ENCODE measurements at places on chromosomes 3 and 15.

GRCh38 chr3:2802429-2802828 is 307.7 kb downstream of the IL5RA start:
- DNase-seq = no peak

- no peak for DNase-seq
Observed at GRCh38 chr15:68414591-68414990, 17.4 kb downstream of the ITGA11 start.

DNA sequence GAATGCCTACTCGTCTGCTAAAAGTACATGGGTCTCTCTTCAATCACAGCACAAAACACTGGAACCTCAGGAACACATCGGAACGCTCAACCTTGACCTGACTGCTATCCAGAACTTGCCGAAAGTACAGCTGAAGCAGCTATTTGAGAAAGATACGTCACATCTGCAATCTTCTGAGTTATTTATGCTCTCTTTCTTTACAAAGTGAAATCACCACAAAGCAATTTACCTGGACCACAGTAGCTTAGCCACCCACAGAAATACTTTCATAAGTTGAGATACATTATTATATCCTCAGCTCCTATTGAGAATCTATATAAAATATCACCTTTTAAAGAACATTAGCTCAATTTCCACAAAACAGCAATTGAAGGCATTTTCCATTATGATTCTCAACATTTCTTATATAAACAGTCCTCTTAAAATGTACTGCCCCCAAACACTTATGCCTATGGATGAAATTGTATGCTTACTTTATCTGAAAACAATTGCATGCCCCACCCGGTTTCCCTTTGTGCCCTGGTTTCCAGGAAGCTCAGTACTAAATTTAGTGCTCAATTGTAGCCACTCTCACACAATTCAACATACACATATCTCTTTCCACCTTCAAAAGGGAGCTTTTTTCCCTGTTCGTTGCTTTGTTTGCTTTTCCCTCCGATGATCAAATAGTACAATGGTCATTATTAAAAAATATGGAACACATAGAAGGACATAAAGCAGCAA is 31.8 kb downstream of the HEG1 start:
- DNase-seq = no peak

- no peak for DNase-seq
Observed at GRCh38 chr3:141377377-141377776, 9.1 kb downstream of the ZBTB38 start.

DNA sequence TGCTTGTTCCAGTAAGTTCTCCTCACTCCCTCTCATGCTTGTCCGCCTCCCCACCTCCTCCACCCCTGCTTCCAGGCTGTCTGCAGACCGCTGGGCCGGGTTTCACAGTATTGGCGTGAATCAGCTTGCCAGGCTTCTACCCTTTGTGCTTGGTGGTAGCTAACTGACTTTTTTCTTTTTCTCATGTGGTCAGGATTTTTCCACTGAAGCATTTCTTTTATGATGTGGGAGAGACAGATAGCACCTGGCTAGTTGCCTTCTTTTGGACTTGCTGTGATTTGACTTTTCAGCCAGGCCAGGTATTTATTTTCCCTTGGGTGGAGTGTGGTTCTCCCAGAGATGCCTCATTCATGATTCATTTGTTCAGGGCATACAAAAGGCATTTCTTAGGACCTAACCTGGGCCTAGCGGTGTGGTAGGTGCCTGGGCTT is 60.6 kb downstream of the ST6GAL1 start:
- DNase-seq = peak; percentile 78

DNA sequence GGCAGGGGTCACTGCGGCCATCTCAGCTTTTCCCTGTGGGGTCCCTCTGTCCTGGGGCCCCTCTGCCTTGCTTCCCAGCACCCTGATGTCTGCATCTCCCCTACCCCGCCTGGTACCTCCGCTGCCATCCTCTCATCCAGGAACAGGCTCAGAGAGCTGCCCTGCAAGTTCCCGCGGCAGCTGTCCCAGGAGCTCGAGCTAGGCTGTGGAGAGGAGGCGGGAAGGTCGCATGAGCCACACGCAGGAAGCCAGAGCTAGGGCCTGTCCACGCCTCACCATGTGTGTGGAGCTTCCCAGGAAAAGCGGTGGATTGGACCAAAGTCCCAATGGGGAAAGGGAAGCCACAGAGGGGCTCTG is 12.5 kb downstream of the PLA2G4B start:
- no peak for DNase-seq

GRCh38 chr3:72143322-72143721 is 358.4 kb upstream of the PROK2 start:
- DNase-seq = no peak

DNA sequence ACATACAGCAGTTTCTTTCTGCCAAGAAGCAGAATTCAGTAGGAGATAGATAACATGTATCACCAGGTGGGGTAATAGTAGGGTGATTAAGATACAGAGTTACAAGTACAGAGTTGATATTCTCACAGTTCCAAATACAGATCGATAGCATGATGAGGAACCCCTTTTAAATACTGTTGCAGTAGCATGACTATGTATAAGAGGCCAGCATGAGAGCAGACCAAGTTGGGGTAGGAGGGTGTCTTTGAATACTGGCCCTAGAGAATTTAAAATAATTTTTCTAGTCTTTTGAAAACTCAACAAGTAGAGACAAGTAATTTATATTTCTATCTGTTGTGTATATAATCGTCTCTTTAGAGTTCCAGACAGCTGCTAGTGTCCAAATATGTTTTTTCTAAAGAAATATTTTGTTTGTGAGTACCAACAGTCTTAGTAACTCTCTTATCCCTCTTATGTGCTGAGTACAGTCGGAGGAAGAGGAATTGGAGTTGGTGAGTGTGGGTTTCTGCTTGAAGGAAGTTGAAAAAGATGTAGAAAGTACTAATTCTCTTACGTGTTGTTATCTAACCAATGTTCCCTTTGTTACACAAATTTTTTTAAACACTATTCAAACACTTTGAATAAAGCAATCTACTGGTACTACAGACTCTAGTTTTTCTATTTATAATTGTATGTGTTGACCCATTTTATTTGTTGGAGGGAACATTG is 30.2 kb downstream of the LYSMD4 start:
- no peak for DNase-seq

DNA sequence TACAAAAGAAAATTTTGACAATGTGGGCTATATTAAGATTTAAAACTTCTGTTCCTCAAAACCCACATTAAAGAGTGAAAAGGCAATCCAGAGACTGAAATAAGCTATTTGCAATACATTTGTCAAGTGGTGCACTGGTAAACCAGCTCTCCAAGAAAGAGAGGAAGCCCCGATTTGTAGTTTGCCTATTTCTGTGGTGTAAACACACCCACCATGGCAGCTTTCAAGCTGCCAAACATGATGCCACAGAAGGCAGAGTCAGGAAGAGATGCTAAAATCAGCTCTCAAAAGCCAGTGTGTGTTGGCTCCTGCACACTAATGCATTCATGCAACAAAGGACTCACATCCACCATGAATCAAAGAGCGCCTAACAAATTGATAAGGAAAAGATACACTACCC is 17.5 kb downstream of the RFTN1 start:
- DNase-seq = no peak

DNA sequence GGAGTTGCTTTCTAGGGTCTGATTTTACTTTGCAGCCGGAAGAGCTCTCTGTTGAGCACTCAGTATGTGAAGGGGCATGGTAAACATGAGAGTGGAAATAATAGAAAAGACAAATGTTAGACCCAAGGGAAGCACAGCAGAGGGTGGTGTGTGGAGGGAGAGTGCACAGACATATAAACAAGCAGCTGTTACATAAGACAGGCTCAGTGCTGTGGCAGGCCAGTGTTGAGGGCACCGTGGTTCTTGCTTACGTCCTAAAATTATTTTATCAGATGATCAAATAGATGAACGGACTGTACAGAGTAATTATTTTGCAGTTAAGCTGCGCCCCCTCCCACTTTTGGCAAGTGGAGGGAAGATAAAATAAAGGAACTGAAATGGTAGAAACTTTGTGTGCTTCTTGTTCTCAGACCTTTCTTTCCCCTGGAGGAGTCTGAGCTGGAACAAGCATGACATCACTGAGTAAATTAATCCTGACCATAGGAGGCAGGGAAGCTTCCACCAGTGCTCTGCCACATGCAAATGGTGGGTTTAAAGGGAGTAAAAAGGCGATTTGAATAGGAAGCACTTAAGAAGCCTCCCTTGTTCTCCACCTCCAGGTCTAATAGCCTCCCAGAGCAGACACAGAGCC is 205.6 kb downstream of the IL20RB start:
- DNase-seq = no peak

DNA sequence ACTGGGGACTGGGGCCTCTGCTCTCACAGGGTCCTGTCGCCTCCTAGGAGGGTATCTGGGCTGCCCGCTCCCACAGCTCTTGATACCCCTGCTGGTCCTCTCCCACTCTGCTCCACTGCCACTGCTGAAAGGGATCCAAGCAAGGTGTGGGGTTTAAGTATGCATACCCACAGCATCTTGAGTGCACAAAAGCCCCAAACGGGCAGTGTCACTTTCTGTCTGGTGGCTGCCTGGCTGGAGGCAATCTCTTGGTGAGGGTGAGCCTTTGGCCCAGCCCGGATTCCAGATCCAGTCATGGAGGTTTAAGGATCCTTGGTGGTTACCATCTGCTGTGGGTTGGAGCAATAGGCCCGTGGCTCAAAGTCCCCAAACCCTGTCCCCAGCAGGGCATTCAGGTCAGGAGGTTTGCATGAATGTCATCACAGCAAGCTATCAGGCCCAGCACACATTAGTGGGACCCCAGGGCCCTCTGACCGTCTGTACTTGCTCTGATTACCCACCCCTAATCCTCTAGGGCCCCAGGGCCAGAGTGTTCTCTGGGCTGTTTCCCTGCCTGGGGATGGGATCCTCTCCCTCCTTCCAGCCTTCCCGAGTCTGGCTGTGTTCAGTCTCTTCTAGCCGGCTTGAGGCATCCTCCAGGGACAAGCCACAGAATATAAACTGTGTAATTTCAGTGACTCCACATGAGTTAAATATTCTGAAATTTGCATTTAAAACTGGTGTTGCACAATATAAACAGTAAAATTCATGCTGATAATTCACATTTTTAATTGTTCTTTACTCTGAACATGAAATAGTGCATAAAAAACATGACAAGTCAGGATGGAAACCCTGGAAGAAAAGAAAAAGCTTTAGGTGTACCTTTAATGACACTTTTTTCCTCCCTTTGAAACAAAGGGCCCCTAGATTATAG is 4.9 kb upstream of the TJP1 start:
- no peak for DNase-seq

- DNase-seq = no peak
Observed at GRCh38 chr3:47000922-47001730, 21.7 kb downstream of the NBEAL2 start.

GRCh38 chr3:55622733-55623132 is 135.6 kb upstream of the WNT5A start:
- DNase-seq = no peak

DNA sequence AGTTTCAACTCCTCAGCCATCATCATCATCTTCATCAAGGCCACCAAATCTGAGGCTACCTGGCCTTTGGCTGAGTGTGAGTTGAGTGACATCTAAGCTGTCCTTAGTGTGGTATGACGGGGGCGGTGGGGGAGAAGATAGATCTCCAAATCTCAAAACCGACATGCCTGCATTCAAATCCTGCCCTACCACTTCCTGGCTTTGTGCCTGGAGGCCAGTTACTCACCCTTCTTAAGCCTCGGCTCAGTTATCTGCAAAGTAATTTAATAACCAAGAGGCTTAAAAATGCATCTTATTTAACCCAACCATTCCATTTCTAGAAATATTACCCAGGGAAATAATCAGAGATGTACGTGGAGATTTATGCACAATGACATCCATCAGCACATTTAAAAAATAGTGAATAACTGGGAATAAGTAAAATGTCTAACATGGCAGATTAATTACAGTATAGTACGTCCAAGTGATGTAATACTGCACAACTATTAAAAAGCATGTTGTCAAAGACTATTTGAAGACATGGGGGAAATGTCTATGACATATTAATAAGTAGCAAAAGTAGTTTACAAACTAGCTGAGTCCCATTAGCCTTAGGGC is 167.4 kb downstream of the NTRK3 start:
- no peak for DNase-seq
